ENCODE measurements at places on chromosomes 16 and 17. TPM values are rescaled to one million over a fixed set of nuclear protein-coding genes. Genes with fewer than 3 reads are reported as not detected.

The PRAC1 gene
- total RNA-seq, result not detected

The HIGD1B gene
- not detected for total RNA-seq

The SP6 gene
- total RNA-seq, result under 0.01 TPM

The TMC8 gene
- total RNA-seq, result not detected

The C17orf50 gene
- not detected for total RNA-seq

The MT1A gene
- total RNA-seq, result not detected

The NKIRAS2 gene
- 25.6 TPM for total RNA-seq

The SLC16A11 gene
- not detected for total RNA-seq

The HOXB8 gene
- total RNA-seq, result 0.56 TPM

The CRYBA1 gene
- not detected for total RNA-seq

The KRT9 gene
- total RNA-seq, result not detected

The KRT24 gene
- not detected for total RNA-seq

The RAB11FIP4 gene
- total RNA-seq, result 1.1 TPM

The LRRC37A gene
- total RNA-seq, result 0.56 TPM

The C16orf46 gene
- under 0.01 TPM for total RNA-seq

The CCL8 gene
- total RNA-seq, result not detected

The OTOA gene
- total RNA-seq, result not detected

The ITGA2B gene
- under 0.01 TPM for total RNA-seq

The TUFM gene
- 80.3 TPM for total RNA-seq

The TRPV3 gene
- 0.18 TPM for total RNA-seq

The DHRS7C gene
- not detected for total RNA-seq

The PRAC2 gene
- not detected for total RNA-seq

The DNAI2 gene
- total RNA-seq, result not detected

The TEX14 gene
- total RNA-seq, result not detected

The CHRNE gene
- under 0.01 TPM for total RNA-seq

The PPY gene
- total RNA-seq, result not detected

The RHBDF1 gene
- total RNA-seq, result 13.8 TPM

The LRRC75A gene
- 0.56 TPM for total RNA-seq

The TBC1D3G gene
- total RNA-seq, result not detected

The PKMYT1 gene
- 2.8 TPM for total RNA-seq

The ITGAL gene
- total RNA-seq, result not detected

The ZG16 gene
- total RNA-seq, result not detected

The PYDC1 gene
- not detected for total RNA-seq

The USP10 gene
- total RNA-seq, result 61.9 TPM

The CCL16 gene
- not detected for total RNA-seq

The HASPIN gene
- total RNA-seq, result 3.9 TPM

The SMARCD2 gene
- total RNA-seq, result 72.8 TPM

The AXIN1 gene
- total RNA-seq, result 11.9 TPM

The PRDM7 gene
- total RNA-seq, result not detected

The CNP gene
- 50.3 TPM for total RNA-seq

The EPOP gene
- 0.36 TPM for total RNA-seq

The TMEM208 gene
- total RNA-seq, result 65.6 TPM

The PLA2G10 gene
- not detected for total RNA-seq

The RAP1GAP2 gene
- 5.7 TPM for total RNA-seq

The TANGO6 gene
- 19.7 TPM for total RNA-seq

The RPAIN gene
- 40.0 TPM for total RNA-seq

The APOH gene
- total RNA-seq, result not detected

The DNAJA3 gene
- 38.0 TPM for total RNA-seq

The ZNF771 gene
- total RNA-seq, result 5.8 TPM

The CA7 gene
- total RNA-seq, result not detected

The PYY gene
- total RNA-seq, result not detected

The RPL13 gene
- 2,098 TPM for total RNA-seq

The TEKT5 gene
- not detected for total RNA-seq

The C1QL1 gene
- total RNA-seq, result 0.28 TPM

The GLIS2 gene
- 0.56 TPM for total RNA-seq

The GPRC5B gene
- total RNA-seq, result 2.2 TPM

The SPAG7 gene
- 52.2 TPM for total RNA-seq

The FAM20A gene
- not detected for total RNA-seq

The ST6GALNAC1 gene
- not detected for total RNA-seq
